ENCODE measurements at places on chromosomes 4 and X.

DNA sequence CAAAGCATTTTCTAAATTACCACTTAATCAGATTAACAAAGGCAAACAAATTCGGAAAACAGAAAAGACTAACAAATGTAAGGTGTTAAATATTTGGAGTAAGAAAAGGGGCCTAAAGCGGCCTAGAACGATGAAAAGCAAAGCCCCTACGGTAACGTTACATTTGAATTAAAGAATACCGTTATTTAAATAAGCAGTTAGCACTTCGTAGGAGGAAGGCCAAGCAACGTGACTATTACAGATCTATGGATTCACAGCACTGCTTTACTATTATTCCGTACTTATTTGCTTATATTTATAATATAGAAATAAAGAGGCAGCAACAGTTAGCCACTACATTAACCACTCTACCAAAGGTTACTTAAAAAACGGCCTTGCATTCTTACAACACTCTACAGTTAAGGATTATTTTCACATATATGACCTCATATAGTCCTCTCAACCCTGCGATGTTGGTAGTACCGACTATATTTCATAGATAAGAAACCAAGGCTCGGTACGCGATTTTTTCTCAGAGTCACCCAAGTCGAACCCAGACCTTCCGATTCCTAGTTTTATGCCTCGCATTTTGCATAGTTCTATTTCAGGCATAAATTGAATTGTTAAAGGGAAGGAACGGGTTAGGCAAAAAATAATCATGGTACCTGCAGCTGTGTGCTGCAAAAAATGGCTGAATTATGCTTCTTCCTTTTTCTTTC, 2.9 kb downstream of the KLHL15 start:
- DNase-seq: no peak

- DNase-seq: no peak
Measured at GRCh38 chrX:132016628-132017430, 6.3 kb upstream of the STK26 start.

DNA sequence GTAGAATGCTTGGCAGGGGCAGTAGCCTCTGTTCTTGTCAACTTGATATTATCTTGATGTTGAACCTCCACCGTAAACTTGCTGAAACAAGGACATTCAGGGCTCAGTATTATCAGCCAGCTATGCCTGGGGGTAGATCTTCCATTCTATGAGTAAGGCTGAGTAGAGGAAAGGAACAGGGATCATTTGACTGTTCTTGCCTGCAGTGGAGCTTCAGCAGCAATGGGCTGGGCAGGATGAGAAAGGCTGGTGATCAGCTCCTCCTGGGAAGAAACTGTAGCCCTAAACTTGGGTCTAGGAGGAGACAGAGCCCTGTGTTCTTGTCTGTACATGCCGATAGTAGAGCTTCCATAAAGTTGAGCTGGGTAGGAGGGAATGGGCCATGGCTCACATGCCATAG, 127.2 kb downstream of the CCSER1 start:
- no peak for DNase-seq

- DNase-seq: no peak
Measured at GRCh38 chrX:150736475-150736874, 43.3 kb downstream of the MTMR1 start.

GRCh38 chrX:114582698-114583395, 1.0 kb upstream of the HTR2C start:
- no peak for DNase-seq

DNA sequence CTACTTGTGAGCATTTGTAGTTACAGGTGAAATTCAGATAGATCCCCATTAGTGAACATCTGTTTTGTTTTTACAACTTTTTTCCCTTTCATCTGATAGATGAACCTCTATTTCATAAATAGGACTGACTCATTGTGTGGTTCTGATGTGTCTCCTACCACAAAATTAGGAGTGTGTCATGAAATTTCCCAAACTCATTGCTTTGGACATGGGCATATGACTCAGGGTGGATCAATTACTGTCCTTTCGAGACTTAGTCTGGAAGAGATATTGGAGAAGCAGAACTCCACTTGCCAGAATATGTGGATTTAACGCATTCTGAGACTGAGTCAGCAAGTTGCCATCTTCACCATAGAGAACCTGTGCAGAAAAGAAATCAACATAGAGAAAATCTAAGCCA, 53.5 kb upstream of the PCDH10 start:
- no peak for DNase-seq

DNA sequence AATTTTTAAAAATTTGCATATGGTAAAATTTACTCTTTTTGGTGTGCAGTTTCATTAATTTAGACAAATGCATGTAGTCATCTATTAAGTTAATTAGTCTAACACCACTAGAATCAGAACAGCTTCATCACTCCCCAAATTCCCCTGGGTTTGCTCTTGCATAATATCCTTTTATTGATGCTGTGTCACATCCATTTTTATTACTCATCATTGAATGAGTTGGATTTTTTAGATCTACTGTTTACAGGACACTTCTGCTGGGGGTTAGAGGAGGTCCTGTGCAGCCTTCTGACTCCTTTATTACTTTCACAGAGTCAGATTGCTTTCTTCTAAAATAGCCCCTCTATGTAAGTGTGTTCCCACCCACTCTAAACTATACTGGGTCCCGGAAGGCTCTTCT, 65.9 kb downstream of the MTHFD2L start:
- DNase-seq: no peak

DNA sequence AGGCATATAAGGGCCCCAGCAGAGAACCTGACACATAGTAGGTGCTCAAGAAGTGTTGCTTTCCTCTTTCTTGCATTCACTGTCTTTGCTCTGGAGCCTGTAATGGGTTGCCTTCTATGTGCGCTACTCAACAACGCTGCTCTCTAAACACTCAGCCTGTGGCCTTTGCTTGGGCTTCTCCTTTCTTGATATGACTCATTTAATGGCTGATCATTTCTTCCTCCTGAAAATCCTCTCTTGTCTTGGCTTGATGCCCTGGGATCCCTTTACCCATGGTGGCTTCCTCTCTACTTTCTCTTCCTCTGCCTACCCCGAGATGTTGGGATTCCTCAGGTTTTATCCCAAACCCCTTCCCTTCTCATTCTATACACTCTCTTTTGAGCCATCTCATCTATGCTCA, 19.9 kb upstream of the PJA1 start:
- DNase-seq: no peak

DNA sequence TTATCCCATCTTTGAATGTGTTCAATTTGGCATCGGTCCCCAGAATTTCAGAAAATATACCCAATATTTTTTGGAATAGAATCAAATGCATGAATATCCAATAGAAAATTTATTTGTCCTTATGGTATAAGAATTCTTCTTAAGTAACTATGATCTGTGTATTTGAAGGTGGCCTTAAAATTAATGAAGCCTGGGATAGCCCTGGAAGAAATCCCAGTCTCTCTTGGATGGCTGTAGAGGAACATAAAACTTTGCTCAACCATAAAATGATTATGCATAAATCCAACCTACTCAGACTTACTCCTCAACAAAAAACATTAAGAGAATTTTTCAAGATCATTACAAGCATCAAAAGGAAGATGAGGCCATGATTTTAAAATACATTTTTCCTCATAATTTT, 269.4 kb upstream of the SMIM31 start:
- DNase-seq: no peak

GRCh38 chr4:176256921-176257320, 12.1 kb downstream of the ASB5 start:
- no peak for DNase-seq

DNA sequence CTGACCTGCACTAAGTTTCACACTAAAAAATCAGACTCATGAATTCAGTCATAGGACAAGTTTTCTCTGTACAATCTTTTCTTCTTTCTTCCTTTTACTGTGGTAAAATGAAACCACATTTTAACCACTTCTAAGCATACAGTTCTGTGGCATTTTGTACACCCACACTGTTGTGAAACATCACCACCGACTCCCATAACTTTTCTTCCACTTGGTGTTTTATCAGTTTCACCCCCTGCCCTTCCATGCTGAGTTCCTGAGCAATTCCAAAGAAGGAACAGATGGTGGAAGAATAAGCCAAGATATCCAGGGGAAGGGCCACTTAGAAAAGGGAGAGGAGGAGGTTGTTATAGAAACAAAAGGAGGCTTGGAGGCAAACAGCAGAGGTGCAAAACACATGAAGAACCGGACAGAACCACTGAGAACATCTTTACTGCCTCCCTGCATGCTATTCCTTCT, 22.6 kb downstream of the SLC25A4 start:
- DNase-seq: no peak

GRCh38 chr4:10353110-10353509, 104.1 kb downstream of the ZNF518B start:
- DNase-seq: no peak

- no peak for DNase-seq
Measured at GRCh38 chrX:54063361-54063760, 19.1 kb upstream of the PHF8 start.

- DNase-seq: no peak
Measured at GRCh38 chr4:78796526-78796925, 20.4 kb downstream of the BMP2K start.

GRCh38 chr4:117691572-117692351, 342.5 kb upstream of the NDST3 start:
- no peak for DNase-seq

GRCh38 chr4:156974264-156974663, 2.7 kb upstream of the PDGFC start:
- no peak for DNase-seq

DNA sequence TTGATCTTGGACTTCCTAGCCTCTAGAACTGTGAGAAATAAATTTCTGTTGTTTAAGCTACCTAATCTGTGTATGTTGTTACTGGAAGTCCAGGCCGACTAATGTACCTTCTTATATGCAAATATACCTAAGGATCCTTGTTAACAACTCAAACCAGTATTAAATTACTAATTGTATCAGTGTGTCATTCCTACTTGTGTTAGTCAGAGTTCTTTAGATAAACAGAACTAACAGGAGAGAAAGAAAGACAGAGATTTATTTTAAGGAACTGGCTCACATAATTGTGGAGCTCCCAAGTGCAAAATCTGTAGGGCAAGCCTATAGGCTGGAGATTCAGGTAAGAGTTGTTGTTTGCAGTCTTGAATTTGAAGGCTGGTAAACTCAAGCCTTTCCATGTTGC, 120.0 kb downstream of the ADGRL3 start:
- DNase-seq: no peak

GRCh38 chrX:38864165-38864564, 62.9 kb downstream of the MID1IP1 start:
- no peak for DNase-seq

GRCh38 chrX:22300130-22300529, 27.4 kb downstream of the CBLL2 start:
- DNase-seq: no peak

GRCh38 chr4:110586131-110586850, 36.6 kb downstream of the PITX2 start:
- DNase-seq: no peak

- DNase-seq: peak; percentile 98
Measured at GRCh38 chrX:47217852-47218279, 615 bp upstream of the CDK16 start.

All from activated CD8-positive, alpha-beta memory T cell treated with anti-CD3 and anti-CD28 coated beads for 1 hour (primary cell).